ENCODE measurements at places on chromosomes 1 and 21. TPM values are rescaled to one million over a fixed set of nuclear protein-coding genes. Genes with fewer than 3 reads are reported as not detected.
A peak's percentile ranks its signal among the peaks of the same experiment; 100 is the strongest.

- H3K4me1 ChIP-seq, result peaks cover 7% of the 10 kb centered on the region
- H3K36me3 ChIP-seq, result no peaks in the 10 kb centered on the region
- H3K27ac ChIP-seq, result no peak overlapping the region
- H3K27me3 ChIP-seq, result no peaks in the 10 kb centered on the region
- no peak overlapping the region for H3K4me3 ChIP-seq
Measured at GRCh38 chr21:34235514-34235913, 128.3 kb upstream of the KCNE2 start.

- H3K4me1 ChIP-seq, result no peaks in the 10 kb centered on the region
- H3K36me3 ChIP-seq, result peaks cover 4% of the 10 kb centered on the region
- DNase-seq, result no peak
- no peak overlapping the region for H3K27ac ChIP-seq
Measured at GRCh38 chr21:46213620-46214286, 14.8 kb downstream of the LSS start.

- H3K27ac ChIP-seq, result peak overlapping the region; percentile 39
- H3K27me3 ChIP-seq, result no peaks in the 10 kb centered on the region
- H3K4me1 ChIP-seq, result no peaks in the 10 kb centered on the region
- no peak overlapping the region for H3K4me3 ChIP-seq
Measured at GRCh38 chr1:246959944-246960693, 28.4 kb upstream of the AHCTF1 start.

GRCh38 chr1:165865633-165866340 lies 38.4 kb downstream of the UCK2 start:
- no peaks in the 10 kb centered on the region for H3K27me3 ChIP-seq
- no peak for DNase-seq
- H3K4me1 ChIP-seq, result no peaks in the 10 kb centered on the region
- H3K36me3 ChIP-seq, result no peaks in the 10 kb centered on the region
- H3K4me3 ChIP-seq, result no peak overlapping the region

Gene DNAH14
- polyA plus RNA-seq, result 3.0 TPM

Gene NPPA
- 0.81 TPM for polyA plus RNA-seq

Gene NEGR1
- 1.3 TPM for polyA plus RNA-seq

DNA sequence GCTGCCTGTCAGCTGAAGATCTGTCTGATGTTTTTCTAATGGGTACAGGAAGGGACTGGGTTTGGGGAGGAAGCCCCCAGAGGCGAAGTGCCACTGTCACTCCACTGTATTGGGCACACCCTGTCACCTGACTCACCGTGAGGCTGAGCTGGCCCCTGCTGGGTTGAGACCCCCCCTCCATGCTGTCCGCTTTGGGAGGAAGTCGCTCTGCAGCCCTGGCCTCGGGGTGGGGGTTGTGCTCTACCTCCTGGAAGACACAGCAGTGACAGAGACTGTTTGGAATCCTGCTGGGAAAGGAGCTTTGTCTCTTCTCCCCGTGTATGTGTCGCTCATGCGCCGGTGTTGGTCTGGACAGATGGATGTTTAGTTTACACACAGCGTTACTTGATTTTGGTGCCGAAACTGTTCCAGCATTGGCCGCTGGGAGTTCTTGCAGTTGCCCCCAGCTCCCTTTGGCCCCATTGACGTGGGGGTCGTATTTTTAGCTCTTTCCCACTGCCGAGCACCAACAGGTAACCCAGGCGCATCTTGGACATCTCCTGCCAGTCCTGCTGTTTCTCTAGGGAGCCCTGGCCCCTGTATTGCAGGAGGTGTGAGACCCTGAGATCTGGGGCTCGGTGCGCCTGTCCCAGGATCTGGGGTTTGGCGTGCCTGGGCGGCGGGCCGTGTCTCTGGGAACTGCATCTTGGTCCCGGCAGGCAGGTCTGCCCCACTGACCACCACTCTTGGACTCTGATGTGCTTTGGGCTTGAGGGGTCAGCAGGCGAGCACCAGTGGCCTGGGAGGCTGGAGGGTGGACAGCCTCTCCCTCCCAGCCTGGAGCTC lies 30.3 kb downstream of the SLX9 start:
- H3K4me3 ChIP-seq, result no peak overlapping the region
- no peak for DNase-seq
- H3K27me3 ChIP-seq, result no peaks in the 10 kb centered on the region
- peaks cover 29% of the 10 kb centered on the region for H3K36me3 ChIP-seq
- no peaks in the 10 kb centered on the region for H3K4me1 ChIP-seq

GRCh38 chr1:168799927-168800605 lies 71.1 kb upstream of the DPT start:
- H3K27me3 ChIP-seq, result no peaks in the 10 kb centered on the region
- H3K36me3 ChIP-seq, result no peaks in the 10 kb centered on the region
- H3K4me1 ChIP-seq, result no peaks in the 10 kb centered on the region
- H3K4me3 ChIP-seq, result no peak overlapping the region
- no peak overlapping the region for H3K27ac ChIP-seq
- DNase-seq, result no peak

DNA sequence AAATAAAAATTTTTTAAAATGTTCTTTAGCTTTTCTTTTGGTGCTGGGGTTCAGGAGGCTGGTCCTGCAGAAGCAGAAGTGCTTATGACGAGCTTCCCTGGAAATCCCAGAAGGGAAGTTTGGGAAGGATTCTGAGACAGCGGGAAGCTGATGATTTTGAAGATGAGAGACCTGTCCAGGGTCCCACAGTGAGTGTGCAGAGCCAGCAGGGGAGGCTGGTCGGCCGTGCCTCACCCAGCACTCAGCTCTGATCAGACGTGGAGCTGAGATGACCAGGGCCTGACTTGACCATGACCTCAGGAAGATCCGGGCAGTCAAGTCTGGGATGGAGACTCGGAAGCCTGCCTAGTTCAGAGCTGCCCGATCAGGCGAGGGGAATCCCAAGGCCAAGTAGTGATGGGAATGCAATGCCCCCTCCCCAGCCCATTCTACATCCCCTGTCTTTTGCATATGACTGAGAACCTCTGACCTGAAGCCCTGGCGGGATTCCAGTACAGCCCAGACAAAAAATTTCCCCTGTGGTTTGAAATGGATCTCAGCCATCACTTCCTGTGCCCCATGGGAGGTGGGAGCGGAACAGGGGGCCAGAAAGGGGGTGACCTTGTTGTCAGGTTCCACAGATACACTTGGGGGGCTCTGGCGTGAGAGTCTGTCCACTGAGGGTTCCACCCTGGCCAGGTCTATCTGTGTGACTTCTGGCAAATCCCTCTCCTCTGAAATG lies 96.8 kb upstream of the RUNX3 start:
- H3K36me3 ChIP-seq, result no peaks in the 10 kb centered on the region
- no peak overlapping the region for H3K27ac ChIP-seq
- H3K4me1 ChIP-seq, result no peaks in the 10 kb centered on the region
- no peak for DNase-seq
- H3K4me3 ChIP-seq, result no peak overlapping the region

Gene ST6GALNAC5
- polyA plus RNA-seq, result 8.9 TPM

DNA sequence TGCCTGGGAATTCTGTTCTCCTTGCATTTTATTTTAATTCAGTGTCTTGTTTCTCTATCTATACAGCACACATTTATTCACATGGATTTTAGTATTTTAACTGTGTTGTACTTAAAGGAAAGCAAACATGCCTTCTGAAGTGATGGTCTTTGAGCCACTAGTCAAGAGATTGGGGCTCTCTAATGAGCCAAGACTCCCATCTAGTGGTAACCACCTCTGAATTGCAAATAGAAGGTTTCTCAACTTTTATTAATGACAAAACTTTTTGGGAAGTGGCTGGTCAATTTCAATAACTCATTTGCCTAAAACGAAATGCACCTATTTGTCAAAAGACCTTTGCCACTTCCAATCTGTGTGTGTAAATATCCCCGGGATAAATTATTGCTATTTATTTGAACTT lies 199.6 kb downstream of the LTN1 start:
- peak; percentile 75 for DNase-seq
- no peaks in the 10 kb centered on the region for H3K27me3 ChIP-seq
- H3K4me1 ChIP-seq, result no peaks in the 10 kb centered on the region
- H3K4me3 ChIP-seq, result no peak overlapping the region
- no peaks in the 10 kb centered on the region for H3K36me3 ChIP-seq

DNA sequence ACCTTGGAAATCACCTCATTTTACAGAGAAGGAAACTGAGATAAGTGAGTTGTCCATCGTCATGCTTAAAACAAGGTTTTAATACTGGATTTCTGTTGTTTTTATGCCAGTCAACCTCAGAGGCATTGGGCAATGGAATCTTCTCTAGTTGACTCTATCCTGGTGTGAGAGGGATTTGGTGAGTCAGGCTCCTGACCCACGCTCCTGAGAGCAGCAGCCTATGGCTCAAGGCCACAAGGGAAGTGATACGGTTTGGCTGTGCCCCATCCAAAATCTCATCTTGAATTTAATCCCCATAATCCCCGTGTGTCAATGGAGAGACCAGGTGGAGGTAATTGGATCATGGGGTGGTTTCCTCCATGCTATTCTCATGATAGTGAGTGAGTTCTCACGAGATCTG lies 90.1 kb downstream of the TLR5 start:
- no peak overlapping the region for H3K27ac ChIP-seq
- H3K4me1 ChIP-seq, result no peaks in the 10 kb centered on the region
- no peak for DNase-seq
- H3K27me3 ChIP-seq, result no peaks in the 10 kb centered on the region
- H3K36me3 ChIP-seq, result no peaks in the 10 kb centered on the region
- no peak overlapping the region for H3K4me3 ChIP-seq

Gene BGLAP
- polyA plus RNA-seq, result 0.46 TPM

DNA sequence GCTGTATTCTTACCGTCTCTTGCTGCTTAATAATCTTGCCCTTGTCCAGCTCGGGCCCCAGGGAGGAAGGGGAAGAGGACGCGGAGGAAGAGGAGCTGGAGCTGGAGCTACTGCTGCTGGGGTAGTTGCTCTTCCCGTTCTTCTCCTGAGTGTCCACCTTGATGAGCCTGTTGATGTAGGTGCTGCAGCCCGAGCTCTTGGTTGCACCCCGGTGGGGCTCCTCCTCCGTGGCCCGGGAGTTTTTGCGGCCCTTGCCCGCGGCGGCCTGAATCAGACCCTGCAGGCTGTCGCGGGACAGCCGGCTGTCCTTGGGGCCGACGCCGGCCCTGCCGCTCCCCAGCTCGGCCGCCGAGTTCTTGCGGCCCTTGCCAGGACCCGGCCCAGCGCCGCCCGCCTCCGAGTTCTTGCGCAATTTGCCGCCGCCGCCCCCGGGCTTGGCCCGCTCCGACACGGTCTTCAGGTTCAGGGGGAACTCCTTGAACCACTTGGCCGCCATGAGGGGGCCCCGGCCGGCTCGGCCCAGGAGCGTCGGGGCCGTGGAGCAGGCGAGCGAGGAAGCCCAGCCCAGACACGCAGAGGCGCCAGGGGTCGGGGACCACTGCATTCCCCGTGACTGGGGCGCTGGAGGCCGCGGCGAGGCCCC lies 475 bp upstream of the TDRD10 start:
- H3K4me1 ChIP-seq, result peaks cover 8% of the 10 kb centered on the region
- no peaks in the 10 kb centered on the region for H3K27me3 ChIP-seq
- peak overlapping the region; percentile 87 for H3K27ac ChIP-seq
- H3K36me3 ChIP-seq, result no peaks in the 10 kb centered on the region
- peak; percentile 46 for DNase-seq

GRCh38 chr1:31885851-31886250 lies 52.3 kb downstream of the PTP4A2 start:
- H3K27ac ChIP-seq, result no peak overlapping the region
- H3K27me3 ChIP-seq, result no peaks in the 10 kb centered on the region
- H3K36me3 ChIP-seq, result no peaks in the 10 kb centered on the region
- no peak overlapping the region for H3K4me3 ChIP-seq
- H3K4me1 ChIP-seq, result no peaks in the 10 kb centered on the region

DNA sequence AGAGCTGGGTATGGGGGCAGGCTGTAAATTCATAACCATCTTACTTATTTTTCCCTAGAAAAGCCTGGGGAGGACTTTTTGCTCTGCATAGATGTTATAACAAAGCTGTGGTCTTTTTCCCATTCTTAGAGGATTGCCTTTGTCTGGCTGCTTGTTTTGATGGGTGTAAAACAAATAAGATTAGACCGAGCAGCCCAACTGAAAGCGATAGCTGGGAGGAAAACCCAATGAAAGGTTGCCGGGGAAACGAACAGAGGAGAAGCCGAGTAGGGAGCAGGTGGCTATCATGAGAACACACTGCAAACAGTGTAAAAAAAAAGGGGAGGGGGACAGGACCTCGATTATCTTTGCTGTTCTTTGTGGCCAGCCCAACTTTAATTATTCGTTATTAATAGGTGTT lies 1.9 kb downstream of the ELAVL4 start:
- DNase-seq, result no peak
- H3K36me3 ChIP-seq, result no peaks in the 10 kb centered on the region
- H3K4me3 ChIP-seq, result no peak overlapping the region
- peaks cover 23% of the 10 kb centered on the region for H3K27me3 ChIP-seq
- no peaks in the 10 kb centered on the region for H3K4me1 ChIP-seq

DNA sequence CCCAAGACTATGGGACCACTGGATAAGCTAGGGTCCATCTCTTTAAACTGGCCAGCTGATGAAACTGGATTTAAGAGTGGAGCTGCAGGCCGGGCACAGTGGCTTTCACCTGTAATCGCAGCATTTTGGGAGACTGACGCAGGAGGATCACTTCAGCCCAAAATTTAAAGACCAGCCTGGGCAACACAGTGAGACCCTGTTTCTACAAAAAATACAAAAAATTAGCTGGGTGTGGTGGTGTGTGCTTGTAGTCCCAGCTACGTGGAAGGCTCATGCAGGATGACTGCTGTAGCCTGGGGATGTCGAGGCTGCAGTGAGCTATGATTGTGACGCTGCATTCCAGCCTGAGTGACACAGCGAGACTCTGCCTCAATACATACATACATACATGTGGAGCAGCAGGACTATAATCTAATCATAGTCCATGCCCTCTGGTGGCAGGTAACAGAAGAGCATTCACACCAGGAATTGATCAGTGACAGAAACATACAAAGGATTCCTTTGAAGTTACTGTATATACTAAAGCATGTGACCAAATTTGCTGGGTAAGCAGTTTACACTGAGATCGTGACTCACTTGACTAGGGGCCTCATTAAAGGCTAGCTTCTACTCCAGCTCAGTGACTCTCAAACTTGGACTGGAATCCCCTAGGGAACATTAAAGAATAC lies 101.5 kb upstream of the SLFNL1 start:
- peaks cover 4% of the 10 kb centered on the region for H3K36me3 ChIP-seq
- no peak overlapping the region for H3K27ac ChIP-seq
- no peak overlapping the region for H3K4me3 ChIP-seq

DNA sequence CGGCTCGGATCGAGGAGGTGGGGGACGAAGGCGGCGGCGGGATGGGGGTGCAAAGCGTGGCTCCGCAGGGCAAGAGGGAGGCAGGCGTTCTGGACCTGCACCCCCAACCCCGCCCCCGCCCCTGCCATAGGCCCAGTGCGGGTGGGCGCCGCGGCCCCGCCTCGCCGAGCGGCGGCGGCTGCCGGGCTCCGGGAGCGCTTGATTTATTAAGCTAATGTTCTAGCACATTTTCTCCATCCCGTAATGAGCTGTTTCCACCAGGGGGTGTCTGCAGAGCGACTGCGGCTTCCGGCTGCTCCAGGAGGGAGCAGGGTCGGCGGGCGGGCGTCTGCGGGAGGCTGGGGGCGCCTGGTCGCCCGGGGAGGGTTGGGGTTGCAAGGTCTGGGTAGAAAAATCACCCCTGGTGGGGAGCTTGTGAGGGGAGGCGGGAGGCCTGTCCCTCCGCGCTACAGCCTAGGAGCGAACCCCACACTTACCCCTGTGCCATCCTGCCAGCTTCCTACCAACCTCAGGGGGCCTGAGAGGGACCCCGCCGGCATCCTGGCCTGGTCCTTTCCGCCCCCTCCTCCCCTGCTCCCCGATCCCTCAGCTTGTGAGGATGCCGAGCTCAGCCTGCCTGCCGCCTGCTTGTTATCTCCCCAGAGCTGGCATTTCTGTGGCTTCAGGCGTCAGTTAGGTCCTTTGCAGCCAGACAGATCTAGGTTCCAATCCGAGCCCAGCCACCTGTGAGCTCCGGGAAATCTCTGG lies 48.5 kb upstream of the ACOT11 start:
- no peak overlapping the region for H3K27ac ChIP-seq
- DNase-seq, result peak; percentile 87
- no peaks in the 10 kb centered on the region for H3K4me1 ChIP-seq
- H3K4me3 ChIP-seq, result no peak overlapping the region

Data from lung (tissue), 17 donors.